ENCODE measurements at places on chromosomes 2 and 18.

DNA sequence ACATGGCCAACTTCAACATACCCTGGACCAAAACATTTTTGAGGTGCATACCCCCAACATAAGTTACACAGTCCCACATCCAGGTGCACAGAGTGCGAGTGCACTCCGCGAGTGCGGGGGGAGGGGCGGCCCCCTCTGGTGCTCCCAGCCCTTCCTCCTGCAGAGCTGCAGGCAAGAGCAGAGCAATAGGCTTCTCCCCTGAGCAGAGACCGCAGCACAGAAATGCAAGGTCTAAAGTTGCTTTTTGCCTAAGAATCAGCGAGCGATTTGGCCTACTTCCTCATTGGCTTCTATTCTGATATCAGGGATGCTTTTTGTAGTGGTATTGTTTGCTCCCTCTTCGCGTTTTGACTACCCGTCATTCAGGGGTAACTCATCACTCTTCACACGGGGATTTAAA, 40.6 kb downstream of the BOLA3 start:
- DNase-seq = no peak

GRCh38 chr2:143741205-143741604, 612.0 kb downstream of the ARHGAP15 start:
- DNase-seq = no peak

DNA sequence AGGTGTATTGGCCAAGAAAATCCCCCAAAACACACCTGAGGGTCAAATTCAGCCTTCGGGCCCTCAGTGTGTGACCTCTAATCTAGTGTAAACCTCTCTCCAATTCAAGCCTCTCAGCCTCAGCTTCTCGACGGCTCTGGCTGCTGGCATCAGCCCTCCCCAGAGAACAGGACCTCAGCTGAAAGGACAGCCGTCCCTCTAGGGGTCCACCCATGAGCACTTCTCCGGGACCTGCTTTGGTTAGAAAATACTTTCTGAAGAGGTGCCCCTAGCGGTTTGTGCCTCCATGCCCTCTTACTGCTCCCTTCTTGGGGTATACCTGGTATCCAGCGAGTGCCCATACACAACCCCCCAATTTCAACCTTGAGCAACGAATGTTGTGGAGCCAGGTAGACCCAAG, 48.8 kb downstream of the INHBB start:
- DNase-seq = no peak

DNA sequence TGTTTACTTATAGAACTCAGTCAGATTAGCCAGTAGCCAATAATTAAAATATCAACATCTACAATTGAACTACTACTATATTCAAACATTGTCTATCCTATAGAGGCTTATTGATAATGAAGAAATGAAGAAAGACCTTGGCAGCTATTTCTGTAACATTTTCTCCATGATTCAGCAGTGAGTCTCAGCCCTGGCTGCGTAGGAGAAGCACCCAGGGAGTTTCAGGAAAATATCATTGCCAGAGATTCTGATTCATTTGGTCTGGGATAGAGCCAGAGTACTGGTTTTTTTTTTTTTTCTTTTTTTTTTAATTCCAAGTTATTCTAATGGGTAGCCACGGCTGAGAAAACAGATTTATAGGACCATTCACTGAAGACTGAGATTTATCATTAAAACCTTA, 404.8 kb downstream of the TXNL1 start:
- no peak for DNase-seq

GRCh38 chr18:51171223-51171622, 26.3 kb downstream of the MEX3C start:
- no peak for DNase-seq

- no peak for DNase-seq
Observed at GRCh38 chr2:212596688-212597087, 58.1 kb upstream of the ERBB4 start.

DNA sequence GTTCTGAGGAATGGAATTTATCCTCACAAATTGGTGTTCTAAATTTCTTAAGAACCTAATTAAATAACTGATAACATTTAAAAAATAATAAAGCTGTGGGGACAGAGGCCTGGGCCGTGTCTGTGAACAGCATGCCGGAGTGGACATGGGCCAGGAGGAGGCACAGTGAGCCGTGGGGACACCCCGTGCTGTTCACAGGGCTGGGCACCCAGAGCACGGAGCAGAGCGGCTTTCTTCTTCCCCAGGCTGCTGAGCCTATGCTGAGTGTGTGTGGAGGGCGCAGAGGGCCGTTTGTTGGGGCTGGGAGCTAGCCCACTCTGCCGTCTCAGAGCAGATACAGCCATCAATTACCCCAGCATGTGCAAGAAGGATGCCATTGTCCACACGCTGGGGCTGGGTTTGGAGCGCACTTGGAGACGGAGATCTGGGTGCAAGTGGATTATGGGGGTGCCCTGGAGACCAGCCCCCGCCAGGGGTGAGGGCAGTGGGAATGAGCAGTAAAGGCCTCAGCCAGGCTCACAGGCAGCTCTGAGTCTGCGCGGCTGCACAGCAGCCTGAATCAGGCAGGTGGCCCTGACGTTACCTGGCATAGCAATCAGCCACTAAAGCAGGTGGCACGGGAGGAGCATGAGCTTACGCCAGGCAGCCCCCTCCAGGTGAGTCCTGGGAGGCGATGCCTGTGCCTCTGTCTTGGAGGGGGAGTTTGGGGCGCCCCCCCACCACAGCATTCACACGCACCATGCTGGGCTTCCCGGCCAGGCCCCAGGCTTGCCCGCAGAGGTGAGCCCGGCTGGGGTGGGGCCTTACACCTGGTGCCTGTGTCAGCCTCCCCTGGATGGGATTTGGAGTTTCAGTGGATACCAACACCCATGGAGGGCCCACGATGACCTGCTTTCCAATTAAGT, 52.1 kb upstream of the SLC66A3 start:
- DNase-seq = no peak

DNA sequence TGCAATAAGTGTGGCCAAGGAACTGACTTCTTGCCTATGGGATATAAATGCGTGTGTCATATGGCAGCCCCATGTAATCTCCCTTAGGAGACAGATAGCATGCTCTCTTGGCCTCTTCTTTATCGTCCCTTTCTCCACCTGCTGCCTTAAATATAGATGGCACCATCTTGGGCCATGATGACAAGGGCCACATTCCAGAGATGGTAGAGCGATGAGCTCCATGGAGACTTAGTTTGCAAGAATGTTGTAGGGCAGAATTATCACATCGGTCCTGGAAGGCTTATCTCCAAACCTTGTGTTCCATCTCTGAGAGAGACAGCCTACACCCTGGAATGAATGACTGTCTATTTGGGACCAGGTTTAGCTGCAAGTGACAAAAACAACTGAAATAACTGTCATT, 536.7 kb downstream of the TNS1 start:
- no peak for DNase-seq

GRCh38 chr2:25375989-25376545, 34.3 kb upstream of the DNMT3A start:
- DNase-seq = no peak

- no peak for DNase-seq
Observed at GRCh38 chr18:12863687-12864216, 20.3 kb downstream of the PTPN2 start.

DNA sequence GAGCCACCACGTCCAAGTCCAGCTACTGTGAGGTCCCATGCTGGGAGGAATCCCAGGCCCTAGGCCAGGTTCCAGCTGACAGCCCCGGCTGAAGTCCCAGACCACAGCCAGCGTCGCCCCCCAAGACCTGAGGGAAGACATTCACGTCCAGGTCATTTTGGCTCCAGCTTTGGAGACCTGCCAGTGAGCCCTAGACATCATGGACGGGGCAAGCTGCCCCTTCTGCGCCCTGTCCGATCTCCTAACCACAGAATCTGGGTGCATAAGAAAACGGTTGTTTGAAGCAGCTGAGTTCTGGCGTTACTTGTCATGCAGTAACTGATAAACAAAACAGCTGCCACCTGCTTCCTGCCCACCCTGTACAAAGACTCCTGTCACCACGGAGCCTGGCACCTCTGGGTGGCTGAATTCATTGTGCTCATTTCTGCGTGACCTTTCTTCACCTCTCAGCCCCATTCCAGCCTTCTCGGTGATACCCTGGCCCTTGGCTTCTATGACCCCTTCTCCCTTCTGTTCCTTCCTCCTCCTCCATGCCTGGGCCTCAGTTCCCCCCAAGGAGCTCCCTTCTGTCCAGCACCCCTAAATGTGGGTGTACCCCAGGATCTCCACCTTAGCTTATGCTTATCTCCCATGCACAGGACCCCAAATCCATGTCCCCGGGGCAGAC, 72.6 kb upstream of the SMAD7 start:
- no peak for DNase-seq

- no peak for DNase-seq
Observed at GRCh38 chr18:48139431-48140347, 209.2 kb upstream of the SMAD2 start.

DNA sequence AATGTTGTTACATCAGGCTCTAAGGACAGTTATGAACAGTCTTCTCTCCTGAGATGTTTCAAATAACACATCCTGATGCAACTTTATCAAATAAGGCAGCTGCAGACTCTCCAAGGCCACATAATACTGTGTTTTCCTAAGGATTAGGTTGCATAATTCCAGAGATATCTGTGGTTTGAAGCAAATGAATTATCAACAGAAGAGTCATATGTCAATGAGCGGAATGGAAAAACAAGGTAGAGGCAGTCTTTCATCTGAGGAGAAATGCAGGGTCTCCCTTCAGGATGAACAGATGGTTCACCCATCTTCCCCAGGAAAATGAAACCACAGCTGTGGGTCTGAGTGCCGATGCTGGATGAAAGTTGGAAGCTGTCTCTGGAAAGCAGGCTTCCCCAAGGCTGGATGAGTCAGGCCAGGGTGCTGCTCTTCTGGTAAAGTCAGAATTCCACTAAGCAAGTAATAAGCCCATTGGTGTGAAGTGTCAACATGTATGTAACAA, 22.2 kb downstream of the LYG1 start:
- no peak for DNase-seq

DNA sequence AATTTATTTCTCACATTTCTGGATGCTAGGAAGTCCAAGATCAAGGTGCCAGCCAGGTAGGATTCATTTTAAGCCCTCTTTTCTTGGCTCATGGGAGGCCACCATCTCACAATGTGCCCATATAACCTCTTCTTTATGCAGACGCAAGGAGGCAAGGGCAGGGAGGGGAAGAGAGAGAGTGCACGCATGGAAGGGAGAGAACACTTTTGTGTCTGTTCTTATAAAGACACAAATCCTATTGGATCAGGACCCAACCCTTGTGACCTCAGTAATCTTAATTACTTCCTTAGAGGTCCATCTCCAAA, 32.5 kb downstream of the CMPK2 start:
- no peak for DNase-seq

DNA sequence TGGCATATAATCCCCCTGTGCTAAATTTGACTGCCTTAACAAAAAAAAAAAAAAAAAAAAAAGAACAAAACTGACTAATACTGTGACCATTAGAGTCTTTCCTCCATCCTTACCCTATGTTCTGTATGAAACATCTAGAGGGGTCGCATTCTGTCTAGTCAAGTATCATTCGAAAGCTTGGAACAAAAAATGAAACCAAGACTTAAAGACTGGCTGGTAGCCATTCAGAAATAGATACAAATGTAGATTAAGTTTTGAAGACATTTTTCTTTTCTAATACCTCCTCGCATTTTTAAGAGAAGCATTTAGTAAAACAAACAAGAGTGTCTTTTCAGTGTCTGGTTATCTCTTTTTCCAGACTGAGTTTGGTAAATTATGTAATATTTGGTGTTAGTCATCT, 66.7 kb downstream of the SPATS2L start:
- no peak for DNase-seq

GRCh38 chr2:101264360-101264939, 11.8 kb downstream of the CNOT11 start:
- no peak for DNase-seq

- no peak for DNase-seq
Observed at GRCh38 chr18:21242141-21242779, at the start of gene GREB1L. TSS of gene GREB1L (plus strand) at chr18:21242232. CDS start at chr18:21383519, 141,287 bp downstream.

GRCh38 chr2:204779771-204780170, 234.5 kb downstream of the PARD3B start:
- no peak for DNase-seq

Data from amygdala (tissue), 56 donors.